ENCODE measurements at places on chromosomes 3 and 15.

DNA sequence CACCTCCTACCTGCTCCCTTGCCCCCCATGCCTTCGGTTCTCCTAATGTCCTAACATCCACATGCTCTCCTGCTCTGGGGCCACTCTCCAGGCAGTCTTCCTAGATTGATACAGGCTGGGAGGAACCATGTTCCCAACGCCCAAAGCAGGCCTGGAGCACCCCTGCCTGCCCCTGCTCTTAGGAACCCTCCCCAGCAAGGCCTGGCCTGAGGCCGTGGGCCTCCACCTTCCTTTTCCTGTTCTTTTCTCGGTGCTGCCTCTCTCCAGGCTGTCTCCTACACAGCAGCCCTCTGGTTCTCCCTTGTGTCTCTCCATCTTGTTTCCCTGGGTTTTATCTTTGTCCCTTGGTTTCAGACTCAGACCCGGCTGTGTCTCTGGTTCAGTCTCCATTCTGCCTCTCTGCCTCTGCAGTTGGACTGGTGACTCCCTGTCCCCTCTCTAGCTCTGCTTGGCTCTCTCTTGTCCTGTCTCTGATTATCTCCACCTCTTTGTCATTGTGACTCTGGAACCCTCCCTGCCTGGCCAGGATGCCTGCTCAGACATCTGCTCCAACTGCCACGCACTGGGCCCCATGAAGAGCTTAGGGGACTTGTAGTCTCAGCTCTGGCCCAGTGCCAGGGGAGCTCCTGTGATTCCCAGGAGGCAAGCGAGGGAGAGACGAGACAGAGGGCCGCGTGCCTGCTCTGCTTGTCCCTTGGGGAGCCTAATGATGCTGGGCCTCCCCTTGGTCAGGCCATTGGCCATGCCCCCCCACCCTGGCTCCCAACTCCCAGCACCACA is 26.0 kb upstream of the RPL29 start:
- no peak overlapping the region for H3K27ac ChIP-seq
- no peaks in the 10 kb centered on the region for H3K27me3 ChIP-seq
- H3K36me3 ChIP-seq: no peaks in the 10 kb centered on the region
- H3K4me1 ChIP-seq: peaks cover 2% of the 10 kb centered on the region
- no peak for DNase-seq
- no peak overlapping the region for H3K4me3 ChIP-seq

DNA sequence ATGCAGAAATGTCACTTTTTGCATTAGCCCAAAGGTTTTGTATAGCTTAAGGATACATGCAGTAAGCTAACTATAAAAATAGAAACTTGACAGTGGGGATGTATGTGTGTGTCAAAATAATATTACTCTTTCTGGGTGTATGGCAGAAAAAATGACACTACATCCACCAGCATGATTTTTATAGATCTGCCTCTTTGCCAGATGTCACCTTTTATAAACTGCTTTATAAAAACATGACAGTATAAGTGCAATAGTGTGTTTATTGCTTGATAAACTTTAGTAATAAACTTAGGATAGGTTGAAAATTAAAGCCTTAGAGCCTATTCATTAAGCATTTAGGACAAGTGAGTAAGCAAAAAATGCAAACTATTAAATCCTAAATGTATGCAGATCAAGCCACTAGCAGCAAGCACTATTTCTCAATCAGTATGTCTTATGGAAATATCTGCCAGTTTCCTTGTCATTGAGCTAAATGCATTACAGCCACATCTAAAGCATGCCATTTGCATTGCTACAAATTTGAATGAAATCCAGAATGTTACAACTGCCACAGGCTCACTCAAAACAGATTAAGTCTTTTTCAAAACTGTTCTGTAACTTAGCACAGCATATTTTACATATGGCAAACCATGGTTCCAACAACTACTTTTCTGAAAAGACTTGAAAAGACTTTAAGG is 935.0 kb downstream of the FHIT start:
- H3K4me1 ChIP-seq: no peaks in the 10 kb centered on the region
- H3K27me3 ChIP-seq: no peaks in the 10 kb centered on the region
- H3K27ac ChIP-seq: no peak overlapping the region

DNA sequence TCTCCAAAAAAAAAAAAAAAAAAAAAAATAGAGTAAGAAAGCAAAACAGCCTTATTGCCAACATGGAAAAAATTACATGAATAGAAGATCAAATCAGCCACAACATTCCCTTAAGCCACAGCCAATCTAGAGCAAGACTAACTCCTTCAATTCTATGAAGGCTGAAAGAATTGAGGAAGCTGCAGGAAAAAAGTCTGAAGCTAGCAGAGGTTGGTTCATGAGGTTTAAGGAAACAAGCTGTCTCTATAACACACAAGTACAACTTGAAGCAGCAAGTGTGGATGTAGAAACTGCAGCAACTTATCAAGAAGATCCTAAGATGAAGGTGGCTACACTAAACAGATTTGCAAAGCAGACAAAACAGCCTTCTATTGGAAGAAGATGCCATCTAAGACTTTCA is 9.3 kb downstream of the PARL start:
- H3K36me3 ChIP-seq: peaks cover 19% of the 10 kb centered on the region
- peaks cover 22% of the 10 kb centered on the region for H3K4me1 ChIP-seq
- no peak overlapping the region for H3K27ac ChIP-seq
- H3K27me3 ChIP-seq: no peaks in the 10 kb centered on the region
- no peak for DNase-seq

- H3K27ac ChIP-seq: no peak overlapping the region
- no peak for DNase-seq
- H3K4me3 ChIP-seq: no peak overlapping the region
- peaks cover 4% of the 10 kb centered on the region for H3K4me1 ChIP-seq
Measured at GRCh38 chr15:65192016-65192415, 6.9 kb upstream of the CLPX start.

DNA sequence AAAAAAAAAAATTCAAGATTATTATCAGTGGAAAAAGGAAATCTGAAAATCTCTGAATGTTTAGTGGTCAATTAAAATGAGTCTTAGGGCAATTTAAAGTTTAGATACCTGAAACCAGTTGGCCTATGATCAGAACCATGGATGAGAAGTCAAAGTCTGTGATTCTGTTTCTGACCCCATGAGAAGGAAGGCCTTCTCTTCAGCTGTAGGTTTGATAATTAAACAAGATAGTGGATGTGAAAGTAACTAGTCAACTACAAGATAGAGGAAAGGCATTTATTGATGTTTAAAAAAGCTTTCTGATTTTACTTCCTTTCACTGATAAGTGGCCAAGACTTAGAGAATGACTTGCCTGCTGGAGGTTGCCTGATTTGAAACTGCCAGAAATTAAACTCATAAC is 8.7 kb downstream of the PLS1 start:
- H3K4me1 ChIP-seq: no peaks in the 10 kb centered on the region
- no peak overlapping the region for H3K27ac ChIP-seq
- H3K36me3 ChIP-seq: no peaks in the 10 kb centered on the region
- H3K27me3 ChIP-seq: peaks cover 2% of the 10 kb centered on the region
- DNase-seq: no peak
- H3K4me3 ChIP-seq: no peak overlapping the region

DNA sequence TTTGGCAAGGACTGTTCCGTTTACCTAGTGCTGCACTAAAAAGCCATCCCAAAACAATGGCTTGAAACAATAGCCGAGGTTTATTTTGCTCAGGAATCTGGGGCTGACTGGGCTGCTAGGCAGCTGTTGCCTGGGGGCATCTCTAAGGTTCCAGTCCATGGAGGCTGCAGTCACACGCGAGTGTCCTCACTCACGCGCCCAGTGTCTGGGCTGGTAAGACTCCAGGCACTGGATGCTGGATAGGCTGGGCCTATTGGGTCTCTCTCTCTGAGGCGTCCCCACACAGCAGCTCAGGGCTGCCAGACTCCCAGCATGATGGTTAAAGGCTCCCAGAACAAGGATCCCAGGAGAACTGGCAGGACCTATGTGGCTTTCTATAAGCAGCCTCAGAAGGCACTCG is 34.2 kb downstream of the ALS2CL start:
- no peak for DNase-seq
- H3K36me3 ChIP-seq: no peaks in the 10 kb centered on the region
- peaks cover 5% of the 10 kb centered on the region for H3K27me3 ChIP-seq
- H3K4me1 ChIP-seq: peaks cover 6% of the 10 kb centered on the region
- H3K27ac ChIP-seq: no peak overlapping the region
- no peak overlapping the region for H3K4me3 ChIP-seq

GRCh38 chr3:138902171-138902570 is 44.8 kb downstream of the FOXL2 start:
- DNase-seq: no peak
- no peaks in the 10 kb centered on the region for H3K36me3 ChIP-seq

GRCh38 chr3:42451546-42452230 is 41.3 kb upstream of the LYZL4 start:
- H3K27ac ChIP-seq: no peak overlapping the region
- H3K4me1 ChIP-seq: no peaks in the 10 kb centered on the region
- no peaks in the 10 kb centered on the region for H3K36me3 ChIP-seq
- no peak for DNase-seq
- no peak overlapping the region for H3K4me3 ChIP-seq

- H3K36me3 ChIP-seq: peaks cover 52% of the 10 kb centered on the region
- DNase-seq: no peak
- H3K27ac ChIP-seq: no peak overlapping the region
Measured at GRCh38 chr3:125512135-125512920, 7.7 kb downstream of the SNX4 start.

DNA sequence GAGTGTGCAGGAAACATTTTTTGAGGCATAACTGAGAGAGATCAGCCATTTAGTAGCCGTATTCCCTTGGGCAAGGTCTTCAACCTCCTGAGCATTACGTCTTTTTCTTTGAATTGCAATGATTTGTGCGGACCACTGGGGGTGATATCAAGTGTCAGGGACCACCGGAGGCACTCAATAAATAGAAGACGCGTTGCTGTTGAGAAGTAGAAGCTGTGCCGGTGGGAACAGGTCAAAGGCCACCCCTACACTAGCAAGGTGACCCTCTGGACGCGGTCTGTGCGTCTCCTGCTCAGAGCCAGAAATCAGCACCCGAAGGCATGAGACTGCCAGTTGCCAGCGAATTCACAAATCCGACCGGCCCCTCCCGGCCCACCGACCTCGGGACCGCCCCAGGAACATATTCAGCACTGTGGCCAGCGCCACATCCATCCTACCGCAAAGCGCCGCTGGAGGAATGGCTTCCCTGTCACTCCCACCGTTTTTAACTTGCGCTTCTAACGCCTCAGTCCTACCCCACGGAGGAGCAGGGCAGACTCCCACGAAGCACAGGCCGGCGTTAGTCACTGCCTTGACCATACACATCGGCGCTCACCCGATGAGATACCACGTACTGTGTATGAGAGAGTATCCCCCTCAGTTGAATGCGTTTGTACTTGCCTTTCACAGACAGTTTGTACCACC is 1.4 kb upstream of the GHSR start:
- peaks cover 87% of the 10 kb centered on the region for H3K27me3 ChIP-seq
- peak; percentile 64 for DNase-seq
- H3K4me1 ChIP-seq: peaks cover 31% of the 10 kb centered on the region
- H3K36me3 ChIP-seq: no peaks in the 10 kb centered on the region
- H3K27ac ChIP-seq: no peak overlapping the region

GRCh38 chr3:112539825-112540650 is 21.7 kb downstream of the ATG3 start:
- peaks cover 51% of the 10 kb centered on the region for H3K36me3 ChIP-seq
- H3K4me1 ChIP-seq: peaks cover 21% of the 10 kb centered on the region
- H3K4me3 ChIP-seq: no peak overlapping the region
- H3K27ac ChIP-seq: peak overlapping the region; percentile 32
- H3K27me3 ChIP-seq: no peaks in the 10 kb centered on the region
- DNase-seq: no peak

DNA sequence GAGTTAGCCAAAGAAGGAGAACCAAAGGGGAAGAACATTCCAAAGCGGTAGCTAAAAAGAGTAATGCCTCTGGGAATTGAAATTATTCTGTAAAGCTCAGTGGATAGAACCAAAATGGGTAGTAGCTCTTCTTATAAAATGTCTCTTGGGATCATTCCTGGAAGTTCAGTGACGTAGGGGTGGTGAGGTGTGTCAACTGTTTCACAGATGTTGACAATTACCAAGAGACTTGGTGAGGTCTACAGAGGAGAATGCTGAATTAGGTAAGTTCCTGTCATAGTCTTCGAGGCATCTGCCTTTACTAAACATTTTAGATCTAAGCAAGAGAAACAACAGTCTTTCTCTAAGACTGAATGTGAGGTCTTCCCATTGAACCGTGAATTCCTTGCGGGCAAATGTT is 67.8 kb downstream of the TPRG1 start:
- no peak overlapping the region for H3K27ac ChIP-seq
- H3K4me3 ChIP-seq: no peak overlapping the region
- peaks cover 3% of the 10 kb centered on the region for H3K4me1 ChIP-seq
- no peak for DNase-seq

- DNase-seq: no peak
- no peaks in the 10 kb centered on the region for H3K36me3 ChIP-seq
- no peak overlapping the region for H3K4me3 ChIP-seq
- H3K4me1 ChIP-seq: no peaks in the 10 kb centered on the region
Measured at GRCh38 chr15:26883466-26883865, 16.6 kb downstream of the GABRA5 start.

- peaks cover 18% of the 10 kb centered on the region for H3K27me3 ChIP-seq
- no peaks in the 10 kb centered on the region for H3K36me3 ChIP-seq
- H3K4me3 ChIP-seq: no peak overlapping the region
- no peaks in the 10 kb centered on the region for H3K4me1 ChIP-seq
- no peak overlapping the region for H3K27ac ChIP-seq
- DNase-seq: no peak
Measured at GRCh38 chr15:29792426-29793159, 29.7 kb downstream of the TJP1 start.

GRCh38 chr15:60530168-60530567 is 51.2 kb upstream of the ICE2 start:
- H3K4me3 ChIP-seq: no peak overlapping the region
- no peak overlapping the region for H3K27ac ChIP-seq

DNA sequence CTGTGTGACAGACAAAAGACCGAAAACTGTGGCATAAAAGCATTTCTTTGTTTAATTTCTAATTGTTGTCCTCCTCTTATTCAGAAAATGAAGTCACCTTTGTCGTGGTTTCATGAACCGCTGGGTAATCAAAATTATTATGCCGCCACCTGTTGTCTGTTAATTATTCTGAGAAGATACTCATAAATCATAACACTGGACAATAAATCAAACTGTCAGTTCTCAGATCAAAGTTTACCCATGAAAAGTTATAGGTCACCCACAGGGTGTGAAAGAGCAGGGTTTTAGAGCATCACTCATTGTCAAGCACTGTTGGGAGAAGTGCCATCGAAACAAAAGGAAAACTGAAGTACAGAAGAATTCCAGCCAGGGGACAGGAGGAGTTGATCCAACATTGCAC is 474.3 kb downstream of the NR2F2 start:
- H3K27me3 ChIP-seq: no peaks in the 10 kb centered on the region
- no peak overlapping the region for H3K27ac ChIP-seq

GRCh38 chr3:54563501-54564200 is 364.2 kb downstream of the LRTM1 start:
- H3K36me3 ChIP-seq: no peaks in the 10 kb centered on the region
- no peaks in the 10 kb centered on the region for H3K4me1 ChIP-seq
- no peaks in the 10 kb centered on the region for H3K27me3 ChIP-seq
- DNase-seq: no peak
- H3K4me3 ChIP-seq: no peak overlapping the region

- H3K4me1 ChIP-seq: peaks cover 88% of the 10 kb centered on the region
- H3K36me3 ChIP-seq: peaks cover 42% of the 10 kb centered on the region
- DNase-seq: no peak
- peak overlapping the region; percentile 100 for H3K27ac ChIP-seq
- no peaks in the 10 kb centered on the region for H3K27me3 ChIP-seq
Measured at GRCh38 chr3:4830586-4830914, 148.7 kb upstream of the BHLHE40 start.

Measured in activated naive CD8-positive, alpha-beta T cell treated with anti-CD3 and anti-CD28 coated beads, Interleukin-2, amount 10 ng/mL, durations not matched to agents 7 days and 5 days (primary cell).